IMR-90 (cell line): ENCODE measurements at places on chromosomes 16 and 17. TPM values are rescaled to one million over a fixed set of nuclear protein-coding genes. Genes with fewer than 3 reads are reported as not detected.

Gene KRT39
- not detected in 2 replicates for total RNA-seq

DNA sequence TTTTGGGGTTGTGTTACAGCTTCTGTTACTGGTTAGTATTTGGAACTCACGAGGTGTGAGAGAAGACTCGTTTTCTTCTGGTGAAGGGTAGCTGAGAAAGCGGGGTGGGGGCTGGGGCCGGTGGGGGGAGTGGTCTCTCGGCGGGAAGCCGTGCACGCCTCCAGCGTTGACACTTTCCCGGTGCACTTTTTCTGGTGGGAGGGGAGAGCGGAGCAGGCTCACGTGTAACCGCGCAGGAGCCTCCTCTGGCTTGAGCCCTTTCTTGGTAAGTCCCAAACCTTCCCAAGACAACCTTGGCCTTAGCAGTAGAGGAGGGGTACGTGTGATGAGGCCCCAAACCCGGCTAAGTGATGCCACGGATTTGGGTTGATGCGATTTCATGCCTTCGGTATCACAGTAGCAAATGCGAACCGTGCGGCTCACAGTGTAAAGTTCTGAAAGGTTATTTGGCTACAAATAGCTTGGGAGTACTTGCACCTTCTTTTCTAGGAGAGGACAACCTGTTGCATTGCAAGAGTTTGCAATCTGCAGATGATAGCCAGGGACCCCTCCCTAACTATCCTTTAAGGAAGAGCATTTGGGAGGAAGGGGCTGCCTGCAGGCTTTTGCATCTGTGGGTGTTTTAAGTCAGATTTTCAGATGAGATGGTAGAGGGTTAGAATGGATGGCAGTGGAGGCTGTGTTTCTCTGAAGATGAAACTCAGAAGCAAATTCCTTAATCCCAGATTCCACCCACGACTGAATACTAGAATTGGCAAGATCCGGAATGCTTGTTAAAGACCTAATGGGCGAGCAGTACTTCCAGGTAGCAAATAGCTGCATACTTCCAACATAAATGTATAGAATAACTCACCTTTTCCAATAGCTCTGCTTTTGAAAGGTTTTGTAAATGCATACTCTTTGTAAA lies 1.5 kb downstream of the HLF start:
- DNase-seq: no peak

DNA sequence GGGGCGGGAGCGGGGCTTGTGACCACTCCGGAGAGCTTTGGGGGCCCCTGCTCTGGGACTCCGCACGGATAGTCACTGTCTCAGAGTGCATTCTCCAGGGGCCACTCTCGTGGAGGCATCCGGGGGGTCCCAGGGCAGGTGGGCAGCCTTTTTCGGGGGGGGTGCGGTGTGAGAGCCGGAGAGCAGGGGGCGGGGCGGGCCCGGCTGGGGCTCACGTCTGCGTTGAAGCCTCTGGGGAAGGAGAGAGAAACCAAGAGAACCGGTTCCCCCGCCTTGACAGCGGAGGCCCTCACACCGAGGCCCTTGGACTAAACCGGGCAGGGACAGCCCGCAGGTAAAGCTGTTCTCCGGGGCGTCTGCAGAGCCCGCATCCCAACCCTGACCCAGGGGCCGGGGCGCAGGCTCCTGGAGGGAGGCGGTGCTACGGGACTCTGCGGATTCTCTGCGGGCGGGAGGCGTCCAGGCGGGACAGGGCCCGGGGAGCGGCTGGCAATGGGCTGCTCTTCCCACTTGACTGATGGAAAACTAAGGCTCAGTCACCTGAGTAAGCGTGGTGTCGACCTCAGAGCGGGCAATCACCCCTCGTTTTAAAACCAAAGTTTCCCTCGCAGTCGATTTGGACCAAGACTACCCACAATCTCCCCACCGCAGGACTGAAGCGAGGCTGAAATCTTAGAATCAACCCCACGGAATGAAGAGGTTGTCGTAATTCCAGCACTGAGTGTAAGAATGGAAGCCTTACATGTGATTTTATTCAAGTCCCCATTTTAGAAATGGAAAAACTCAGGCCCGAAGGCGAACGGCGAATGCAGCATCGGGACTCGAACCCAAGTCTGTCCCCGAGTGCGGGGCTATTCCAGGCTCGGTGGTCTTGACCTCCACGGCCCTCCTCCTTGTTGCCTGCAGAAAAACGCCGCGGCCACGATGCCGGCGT lies 49.6 kb upstream of the AMZ2 start:
- no peak for DNase-seq

- DNase-seq: no peak
Observed at GRCh38 chr16:58086381-58087208, 42.6 kb downstream of the CFAP20 start.

GRCh38 chr17:4498461-4499397 lies at the start of gene SPNS2:
TSS of gene SPNS2 (plus strand) at chr17:4498881. CDS start at chr17:4499048, 167 bp downstream.
- peak; percentile 29 for DNase-seq

DNA sequence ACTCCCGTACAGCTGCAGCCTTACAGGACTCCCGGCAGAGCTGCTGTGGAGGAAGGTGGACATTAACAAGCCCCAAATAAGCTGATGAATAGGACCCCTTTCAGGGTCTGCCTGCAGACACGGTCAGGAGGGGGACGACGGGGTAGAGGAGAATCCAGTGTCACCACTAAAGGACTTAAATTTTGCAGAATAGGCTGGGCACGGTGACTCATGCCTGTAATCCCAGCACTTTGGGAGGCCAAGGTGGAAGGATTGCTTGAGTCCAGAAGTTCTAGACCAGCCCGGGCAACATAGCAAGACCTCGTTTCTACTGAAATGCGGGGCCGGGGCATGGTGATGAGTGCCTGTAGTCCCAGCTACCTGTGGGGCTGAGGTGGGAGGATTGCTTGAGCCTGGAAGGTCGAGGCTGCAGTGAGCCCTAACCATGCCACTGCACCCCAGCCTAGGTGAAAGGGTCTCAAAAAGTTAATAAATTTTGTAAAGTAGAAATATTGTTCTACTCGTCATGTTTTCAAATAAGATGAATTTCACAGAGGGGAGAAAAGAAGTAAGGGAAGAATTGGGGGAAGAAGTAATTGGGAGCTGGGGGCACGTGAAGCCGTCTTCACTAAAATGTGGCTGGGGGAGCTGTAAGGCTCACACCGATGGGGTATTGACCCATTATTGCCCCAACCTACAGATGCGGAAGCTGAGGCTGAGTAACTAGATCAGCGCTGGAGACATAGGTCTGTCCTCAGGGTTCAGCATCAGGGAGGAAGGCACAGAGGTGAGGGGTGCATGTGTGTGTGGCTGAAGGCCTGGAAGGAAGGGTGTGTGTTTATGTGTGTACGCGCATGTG lies 4.7 kb downstream of the LITAFD start:
- no peak for DNase-seq
